ENCODE measurements at places on chromosomes 5 and 9. TPM values are rescaled to one million over a fixed set of nuclear protein-coding genes. Genes with fewer than 3 reads are reported as not detected.

- no peak overlapping the region for H3K27ac ChIP-seq
- H3K36me3 ChIP-seq = no peaks in the 10 kb centered on the region
- peaks cover 91% of the 10 kb centered on the region for H3K27me3 ChIP-seq
- H3K4me1 ChIP-seq = peaks cover 5% of the 10 kb centered on the region
These were observed 4.5 kb downstream of the LMX1B start for GRCh38 chr9:126618190-126618584.

GRCh38 chr5:32057187-32058096 lies 116.7 kb downstream of the GOLPH3 start:
- no peak overlapping the region for H3K4me3 ChIP-seq
- H3K4me1 ChIP-seq = no peaks in the 10 kb centered on the region
- no peaks in the 10 kb centered on the region for H3K36me3 ChIP-seq
- no peaks in the 10 kb centered on the region for H3K27me3 ChIP-seq
- H3K27ac ChIP-seq = no peak overlapping the region

PCDHGA6 gene
- total RNA-seq = not detected

- no peaks in the 10 kb centered on the region for H3K27me3 ChIP-seq
- no peak overlapping the region for H3K27ac ChIP-seq
- H3K4me1 ChIP-seq = no peaks in the 10 kb centered on the region
- DNase-seq = no peak
- H3K36me3 ChIP-seq = no peaks in the 10 kb centered on the region
These were observed 175.2 kb upstream of the HAPLN1 start for GRCh38 chr5:83895860-83896259.

All from hepatocyte (in vitro differentiated cells).